Anterior cingulate cortex (tissue), 58 donors: ENCODE measurements at places on chromosomes 7 and 10.

- peak; percentile 80 for DNase-seq
These were observed 510.2 kb downstream of the RPS24 start for GRCh38 chr10:78543749-78544362.

- no peak for DNase-seq
These were observed 176.5 kb downstream of the EXOC4 start for GRCh38 chr7:133429371-133429770.

- DNase-seq, result no peak
These were observed 737 bp downstream of the ZMIZ1 start for GRCh38 chr10:79069325-79070080.

GRCh38 chr7:148747274-148747673 lies 48.6 kb downstream of the CUL1 start:
- DNase-seq, result no peak

- no peak for DNase-seq
These were observed 28.7 kb downstream of the PVRIG start for GRCh38 chr7:100248483-100248882.

GRCh38 chr10:125689955-125690569 lies 7.1 kb upstream of the TEX36 start:
- no peak for DNase-seq

DNA sequence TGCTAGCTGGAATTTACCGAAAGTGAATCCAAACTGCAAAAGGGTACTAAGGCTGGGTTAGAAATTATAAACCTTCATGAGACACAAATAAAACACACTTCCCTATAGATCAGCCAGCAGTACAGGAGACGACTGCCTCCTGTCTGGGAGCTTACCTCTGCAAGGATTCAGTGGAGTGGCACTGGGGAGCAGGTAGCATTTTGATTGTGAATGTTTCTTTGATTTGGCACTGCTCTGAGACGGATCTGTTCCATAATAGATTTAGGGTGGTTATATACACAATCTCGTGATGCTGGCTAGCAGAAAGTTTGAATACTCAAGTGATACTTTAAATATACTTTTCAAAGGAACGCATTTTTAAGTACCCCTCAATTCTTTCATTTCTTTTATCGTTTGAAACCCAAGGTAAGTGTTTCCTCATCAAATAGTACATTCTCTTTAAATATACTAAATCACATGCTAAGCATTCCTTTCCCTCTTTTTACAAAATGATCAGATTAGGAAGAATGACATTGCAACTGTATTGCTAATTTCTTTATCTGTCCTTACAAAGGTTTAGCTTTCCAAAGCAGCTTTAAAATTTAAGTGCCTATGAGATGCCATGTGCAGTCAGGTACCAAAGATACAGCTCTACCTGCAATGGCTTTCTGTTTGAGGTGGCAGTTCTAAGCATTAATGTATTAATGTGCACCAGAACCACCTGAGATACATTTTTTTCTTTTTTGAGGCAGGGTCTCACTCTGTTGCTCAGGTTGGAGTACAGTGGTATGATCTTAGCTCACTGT lies 20.6 kb upstream of the CHCHD3 start:
- DNase-seq, result no peak

DNA sequence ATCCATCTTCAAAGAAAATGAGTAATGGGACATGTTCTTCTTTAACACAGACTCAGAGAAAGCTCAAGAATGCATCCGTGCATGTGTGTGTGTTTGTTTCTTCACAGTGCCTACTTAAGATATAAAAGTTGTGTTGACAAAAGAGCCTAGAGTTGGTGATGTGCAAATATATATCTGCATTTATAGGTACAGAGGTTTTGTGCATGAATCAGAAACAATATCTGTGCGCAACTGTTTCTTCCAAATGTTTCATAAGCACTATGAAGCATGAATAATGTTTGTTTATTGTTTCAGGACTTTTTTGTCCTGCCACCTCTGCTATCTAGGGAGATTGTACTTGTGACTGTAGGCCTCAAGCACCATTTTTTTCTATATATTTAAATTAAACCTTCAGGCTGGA lies 229.7 kb downstream of the CSTF2T start:
- no peak for DNase-seq

DNA sequence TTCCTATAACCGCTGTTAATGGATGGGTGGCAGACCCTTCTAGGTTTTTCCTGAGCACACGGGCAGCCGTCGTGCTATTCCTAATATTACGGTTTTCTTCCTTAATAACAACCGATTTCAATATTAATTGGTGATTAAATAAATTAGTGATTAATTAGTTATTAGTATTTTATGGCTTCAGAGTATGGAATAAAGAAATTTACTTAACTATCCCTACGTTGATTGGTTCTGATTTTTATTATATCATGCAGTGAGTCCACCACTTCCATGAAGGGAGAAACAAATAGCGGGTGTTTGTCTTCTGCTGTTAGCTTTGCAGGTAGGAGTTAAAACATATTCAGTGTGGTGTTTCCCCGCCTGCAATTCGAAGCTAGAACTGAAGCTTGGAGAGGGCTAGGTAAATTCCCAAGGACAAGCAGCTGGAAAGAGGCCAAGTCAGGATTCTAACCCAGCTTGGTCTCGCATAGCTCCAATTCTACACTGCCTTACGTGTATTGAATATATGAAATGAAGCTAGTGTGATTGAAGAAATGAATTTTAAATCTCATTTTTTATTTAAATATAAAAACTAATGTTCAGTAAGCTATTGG lies 928 bp upstream of the CSTF2T start:
- no peak for DNase-seq

DNA sequence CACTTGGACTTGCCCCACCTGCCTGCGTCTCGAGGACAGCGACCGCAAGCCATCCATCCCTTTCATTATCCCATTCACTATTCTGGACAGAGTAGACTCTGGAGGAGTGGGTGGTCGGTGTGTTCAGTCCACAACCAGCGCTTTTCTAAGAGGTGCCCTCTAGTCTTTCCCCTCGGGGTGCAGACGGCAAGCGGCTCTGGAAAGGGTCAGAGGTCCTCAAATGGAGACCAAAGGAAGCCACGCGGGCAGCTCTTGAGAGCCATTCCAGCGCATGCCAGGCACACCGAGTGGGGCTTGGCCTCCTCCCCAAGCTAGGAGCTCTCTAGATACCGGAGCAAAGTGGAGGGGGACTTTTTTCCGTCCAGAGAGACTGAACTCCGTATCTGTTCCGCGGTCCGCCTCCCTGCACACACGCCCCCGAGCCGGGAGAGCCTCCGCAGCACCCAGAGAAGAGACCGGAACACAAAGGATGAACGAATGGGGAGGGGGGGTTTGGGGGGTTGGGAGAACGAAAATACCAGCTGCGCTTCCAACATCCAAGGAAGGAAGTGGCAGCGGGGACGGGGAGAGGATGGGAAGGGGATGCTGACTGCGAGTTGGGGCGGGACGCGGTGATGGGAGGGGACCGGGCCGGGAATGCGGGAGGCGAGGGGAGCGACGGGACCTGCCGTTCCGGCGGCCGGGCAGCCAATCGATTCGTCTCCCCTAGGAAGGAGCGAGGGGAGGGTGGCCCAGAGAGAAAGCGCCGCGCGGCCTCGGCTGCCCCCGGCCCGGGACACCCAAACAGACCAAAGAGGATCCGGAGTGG lies 515 bp downstream of the GSDME start:
- no peak for DNase-seq

GRCh38 chr10:125672884-125673283 lies 10.1 kb downstream of the TEX36 start:
- DNase-seq, result no peak

GRCh38 chr10:1706711-1707110 lies 30.6 kb downstream of the ADARB2 start:
- DNase-seq, result no peak

- no peak for DNase-seq
These were observed 28.6 kb downstream of the KAT6B start for GRCh38 chr10:74855027-74855426.

DNA sequence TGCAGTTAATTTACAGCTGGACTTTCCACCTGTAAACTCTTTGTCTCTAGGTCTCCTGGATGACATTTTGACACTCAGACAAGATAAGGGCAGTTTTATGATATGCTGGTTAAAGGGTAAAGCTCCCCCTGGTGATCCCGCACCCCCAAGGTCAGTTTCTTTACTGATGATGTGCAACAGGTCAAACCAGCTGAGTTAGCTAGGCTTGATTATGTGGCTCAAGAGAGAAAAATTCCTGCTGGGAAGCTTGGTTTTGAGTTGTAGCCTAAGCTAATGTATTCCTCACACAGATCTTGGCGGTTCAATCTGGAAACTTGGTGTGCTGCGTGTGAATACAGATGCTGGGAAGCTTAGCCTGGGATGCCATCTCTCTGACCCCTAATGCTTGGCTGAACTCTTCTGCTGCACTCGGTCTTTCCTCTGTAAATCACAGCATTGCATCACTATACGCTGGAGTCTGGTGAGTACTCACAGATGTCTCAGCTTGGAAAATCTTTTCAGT lies 11.4 kb upstream of the AKR1D1 start:
- DNase-seq, result no peak

- DNase-seq, result no peak
These were observed 49.1 kb upstream of the C1QL3 start for GRCh38 chr10:16570731-16571130.

- no peak for DNase-seq
These were observed 78.7 kb upstream of the AGR3 start for GRCh38 chr7:16960337-16960965.

- DNase-seq, result no peak
These were observed 86.6 kb downstream of the ITGB8 start for GRCh38 chr7:20417260-20417659.

DNA sequence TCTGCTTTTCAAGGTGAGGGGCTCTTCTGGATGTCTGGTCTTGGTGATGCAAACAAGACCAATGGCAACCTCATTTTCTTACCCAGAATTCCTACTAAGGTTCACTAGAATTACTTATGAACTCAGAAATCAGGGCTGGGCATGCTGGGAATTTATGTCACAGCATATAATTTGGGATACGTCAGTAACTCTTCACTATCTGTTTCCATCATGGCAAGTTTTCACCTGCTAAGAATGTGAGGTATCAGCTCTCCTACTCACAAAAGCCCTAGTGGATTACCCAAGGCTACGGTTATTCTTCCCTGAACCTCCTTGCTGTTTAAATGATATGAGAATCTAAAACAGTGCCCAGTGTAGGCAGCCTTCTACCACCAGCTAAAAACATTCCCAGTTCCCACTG lies 53.1 kb downstream of the PNLIPRP2 start:
- DNase-seq, result no peak

- no peak for DNase-seq
These were observed 34.1 kb downstream of the NEBL start for GRCh38 chr10:20863008-20863407.

DNA sequence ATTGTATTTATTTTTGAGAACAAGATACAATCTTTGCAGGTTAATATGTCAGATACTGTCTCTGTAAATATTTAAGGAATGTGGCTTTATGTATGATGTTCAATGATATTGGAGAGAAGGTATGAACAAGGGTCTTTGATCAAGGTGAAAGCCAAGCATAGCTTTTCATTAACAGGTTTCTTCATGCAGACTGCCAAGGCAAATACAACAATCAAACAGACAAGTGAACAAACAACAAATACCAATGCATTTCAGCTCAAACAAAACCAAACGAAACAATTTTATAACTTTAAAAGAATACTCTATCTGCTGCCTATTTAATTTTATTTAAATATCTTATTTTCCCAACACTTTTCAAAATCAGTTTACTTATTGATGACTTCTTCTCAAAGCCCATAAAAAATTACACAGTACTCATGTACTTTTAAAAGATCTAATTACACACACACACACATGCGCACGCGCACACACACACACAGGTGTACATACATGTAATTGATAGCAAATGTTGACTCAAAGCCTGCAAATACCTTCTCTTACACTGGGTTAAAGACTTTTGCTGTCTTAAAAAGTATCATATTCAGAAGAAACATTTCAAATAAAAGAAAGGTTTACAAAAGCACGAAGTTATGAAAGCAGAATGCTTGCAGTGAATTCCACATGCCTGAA lies 201.1 kb upstream of the CCDC6 start:
- no peak for DNase-seq

DNA sequence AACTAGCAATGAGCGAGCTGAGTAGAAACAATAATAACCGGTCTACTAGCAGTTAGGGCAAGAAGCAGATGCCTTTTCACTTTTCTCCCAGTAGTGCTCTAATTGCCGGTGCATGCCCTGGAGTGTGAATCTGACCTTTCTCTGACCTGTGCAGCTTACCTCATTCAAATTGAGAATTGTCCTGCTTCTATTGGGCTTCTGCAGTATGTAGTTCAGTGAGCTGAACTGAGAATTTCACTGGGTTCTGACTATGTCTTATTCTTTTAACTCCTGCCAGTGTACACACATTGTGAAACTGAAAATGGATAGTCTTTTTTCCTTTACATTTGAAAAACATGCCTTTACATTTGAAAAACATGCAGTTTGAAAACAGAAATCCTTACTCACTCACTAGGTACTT lies 157.9 kb upstream of the GRM3 start:
- no peak for DNase-seq

GRCh38 chr10:58019863-58020537 lies 247.7 kb downstream of the IPMK start:
- no peak for DNase-seq

GRCh38 chr10:15567952-15568351 lies 151.8 kb downstream of the ITGA8 start:
- no peak for DNase-seq

DNA sequence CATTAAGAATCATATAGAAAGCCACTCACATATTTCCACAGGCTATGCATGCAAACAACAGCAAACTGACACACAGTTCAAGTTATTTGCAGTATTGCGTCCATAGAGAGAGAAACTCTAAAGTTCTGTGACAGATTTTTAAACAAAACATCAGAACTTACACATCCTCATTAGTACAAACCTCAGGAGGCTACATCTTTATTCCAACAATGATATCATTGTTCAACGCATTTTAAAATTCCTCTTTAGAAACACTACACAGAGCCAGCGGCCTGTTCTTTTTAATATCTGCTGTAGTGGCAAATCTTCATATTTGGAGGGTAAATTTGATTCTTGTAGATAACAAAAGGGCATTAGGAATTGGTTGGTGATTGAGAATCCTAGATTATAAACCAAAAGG lies 55.9 kb upstream of the NFE2L3 start:
- no peak for DNase-seq
